ENCODE measurements at places on chromosomes 2 and 18. TPM values are rescaled to one million over a fixed set of nuclear protein-coding genes. Genes with fewer than 3 reads are reported as not detected.
A peak's percentile ranks its signal among the peaks of the same experiment; 100 is the strongest.

Gene ABHD1
- 0.95 TPM for total RNA-seq

Gene KCNK3
- 6.6 TPM for total RNA-seq

Gene UPP2
- total RNA-seq, result not detected

Gene CD28
- not detected for total RNA-seq

GRCh38 chr2:196435189-196435588 is 204.3 kb upstream of the CCDC150 start:
- H3K36me3 ChIP-seq, result peaks cover 2% of the 10 kb centered on the region
- DNase-seq, result no peak
- no peaks in the 10 kb centered on the region for H3K27me3 ChIP-seq
- H3K4me3 ChIP-seq, result no peak overlapping the region
- no peak overlapping the region for H3K27ac ChIP-seq

DNA sequence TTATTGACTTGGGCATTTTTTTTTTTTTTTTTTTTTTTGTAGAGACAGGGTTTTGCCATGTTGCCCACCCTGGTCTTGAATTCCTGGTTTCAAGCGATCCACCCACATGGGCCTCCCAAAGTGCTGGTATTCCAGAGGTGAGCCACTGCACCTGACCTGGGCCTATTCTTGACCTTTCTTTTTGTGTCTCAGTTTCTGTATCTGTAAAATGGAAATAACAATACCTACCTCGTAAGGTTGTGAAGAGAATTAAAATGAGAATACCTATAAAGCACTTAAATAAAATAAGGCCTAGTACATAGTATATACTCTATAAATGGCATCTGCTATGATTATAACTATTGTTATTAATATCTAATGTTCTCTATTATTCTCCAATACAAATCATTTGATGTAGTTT is 15.7 kb downstream of the MAP4K3 start:
- peaks cover 4% of the 10 kb centered on the region for H3K36me3 ChIP-seq
- no peak for DNase-seq
- peaks cover 19% of the 10 kb centered on the region for H3K4me1 ChIP-seq
- H3K27ac ChIP-seq, result no peak overlapping the region
- no peaks in the 10 kb centered on the region for H3K27me3 ChIP-seq

GRCh38 chr2:29117636-29118303 is 2.6 kb downstream of the CLIP4 start:
- no peaks in the 10 kb centered on the region for H3K27me3 ChIP-seq
- H3K4me1 ChIP-seq, result peaks cover 33% of the 10 kb centered on the region
- no peak overlapping the region for H3K4me3 ChIP-seq
- H3K27ac ChIP-seq, result peak overlapping the region; percentile 90
- no peak for DNase-seq

DNA sequence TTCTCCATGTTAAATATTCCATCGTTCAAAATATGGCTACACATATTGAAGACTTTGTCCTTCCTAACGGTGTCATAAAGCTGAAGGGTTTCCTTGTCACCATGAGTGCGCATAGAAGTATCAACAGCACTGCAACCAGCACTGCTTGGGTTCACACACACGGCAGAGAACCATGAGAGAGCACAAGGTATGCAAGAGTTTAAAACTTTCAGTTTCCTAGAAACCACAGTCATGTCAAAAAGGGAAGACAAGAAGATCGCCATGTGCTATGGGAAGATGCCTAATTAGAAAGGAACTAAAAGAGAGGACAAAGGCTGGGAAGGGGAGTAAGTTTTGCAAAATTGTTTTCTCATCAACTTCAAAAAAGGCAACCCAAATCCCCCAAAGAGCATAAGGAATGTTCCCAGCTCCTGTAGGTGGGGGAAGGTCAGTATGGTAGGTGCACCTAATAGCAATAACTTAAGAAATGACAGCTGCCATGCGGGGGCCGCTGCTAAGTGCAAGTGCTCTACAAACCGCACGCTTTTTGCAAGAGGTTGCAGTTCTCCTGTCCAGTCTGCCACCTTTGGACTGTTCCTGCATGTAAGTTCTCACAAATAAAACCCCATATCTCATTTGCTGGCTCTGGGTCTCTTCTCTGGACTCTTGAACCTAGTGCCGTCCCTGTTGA is 136.8 kb downstream of the TMEM163 start:
- no peak overlapping the region for H3K4me3 ChIP-seq
- no peak overlapping the region for H3K27ac ChIP-seq
- H3K27me3 ChIP-seq, result peaks cover 10% of the 10 kb centered on the region
- DNase-seq, result no peak
- H3K4me1 ChIP-seq, result no peaks in the 10 kb centered on the region

Measured in mesothelial cell of epicardium (in vitro differentiated cells).